GF-D8 (cell line): ENCODE measurements at places on chromosomes 1 and 21.

DNA sequence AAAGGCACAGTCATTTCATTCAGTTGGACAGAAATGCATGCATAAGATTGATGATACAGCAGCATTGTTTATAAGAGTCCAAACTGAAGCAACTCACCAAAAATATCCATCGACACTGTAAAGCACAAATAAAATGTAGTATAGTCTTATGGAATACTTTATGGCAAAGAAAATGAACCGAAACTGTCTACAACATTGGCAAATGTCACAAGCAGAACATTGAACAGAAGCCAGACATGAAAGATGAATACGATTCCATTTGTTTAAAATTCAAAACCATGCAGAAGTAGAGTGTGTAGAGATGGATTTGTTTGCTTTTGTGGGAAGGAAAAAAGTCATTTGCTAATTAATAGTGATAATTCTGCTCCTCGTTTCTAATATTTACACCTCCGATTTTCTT is 7.5 kb upstream of the LEFTY1 start:
- DNase-seq = no peak

- no peak for DNase-seq
These were observed 87.3 kb upstream of the SMYD2 start for GRCh38 chr1:214193691-214194090.

GRCh38 chr1:67005068-67005467 is 48.9 kb downstream of the SLC35D1 start:
- DNase-seq = no peak

DNA sequence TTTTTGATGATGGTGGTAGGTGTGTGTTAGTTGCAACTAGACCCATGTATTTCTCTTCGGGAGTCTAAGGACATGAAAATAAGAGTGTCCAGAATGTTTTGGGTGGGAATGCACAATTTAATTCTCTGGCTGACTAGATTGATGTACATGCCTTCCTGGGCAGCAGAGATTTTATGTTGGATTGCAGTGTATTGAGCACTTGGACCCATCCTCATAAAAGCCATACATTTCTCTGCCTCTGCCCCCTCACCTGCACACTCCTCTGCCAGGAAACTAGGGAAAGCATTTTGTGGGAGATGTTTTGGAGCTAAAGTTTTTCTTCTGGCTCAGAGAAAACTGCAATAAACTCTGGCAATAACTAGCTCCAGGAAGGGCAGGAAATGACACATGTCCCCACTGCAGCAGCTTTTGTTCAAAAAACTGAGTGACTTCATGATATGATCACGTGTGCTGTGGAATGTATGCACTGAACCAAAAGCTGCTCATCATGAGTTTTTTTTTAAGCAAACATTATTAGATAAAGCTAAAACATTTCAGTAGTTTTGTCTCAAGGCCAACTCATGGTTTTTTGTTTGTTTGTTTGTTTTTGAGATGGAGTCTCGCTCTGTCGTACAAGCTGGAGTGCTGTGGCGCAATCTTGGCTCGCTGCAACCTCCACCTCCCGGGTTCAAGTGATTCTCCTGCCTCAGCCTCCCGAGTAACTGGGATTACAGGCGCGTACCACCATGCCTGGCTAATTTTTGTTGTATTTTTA is 17.6 kb downstream of the RIT1 start:
- no peak for DNase-seq

GRCh38 chr1:121483961-121484424 is 299.2 kb downstream of the SRGAP2C start:
- DNase-seq = no peak

- no peak for DNase-seq
These were observed 390 bp downstream of the ZFP69B start for GRCh38 chr1:40450495-40451237.

GRCh38 chr1:172882791-172883386 is 167.9 kb downstream of the TNFSF18 start:
- no peak for DNase-seq

DNA sequence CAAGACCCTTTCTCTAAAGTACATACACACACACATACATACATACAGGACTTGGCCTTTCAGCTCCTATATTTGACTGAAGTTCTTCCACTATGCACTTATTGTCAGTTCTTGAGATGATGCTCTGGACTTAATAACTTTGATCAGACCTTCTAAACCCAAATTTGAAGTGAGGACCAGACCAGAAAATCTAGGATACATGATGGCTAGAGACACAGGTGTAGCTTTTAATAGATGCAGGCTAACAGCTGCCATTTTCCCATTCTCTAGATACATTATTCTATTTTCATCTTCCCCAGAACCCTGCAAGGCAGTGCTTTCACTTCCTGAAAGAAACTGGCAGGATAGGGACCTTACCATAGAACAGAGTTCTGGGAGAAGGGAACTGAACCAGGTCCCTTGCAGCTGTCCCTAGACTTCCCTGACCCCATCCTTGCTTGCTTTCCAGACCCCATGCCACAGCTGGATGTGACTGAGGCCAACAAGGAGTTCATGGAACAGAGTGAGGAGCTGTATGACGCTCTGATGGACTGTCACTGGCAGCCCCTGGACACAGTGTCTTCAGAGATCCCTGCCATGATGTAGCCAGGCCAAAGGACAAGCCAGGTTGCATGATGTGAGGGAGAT is 14.9 kb upstream of the RAB42 start:
- DNase-seq = no peak

DNA sequence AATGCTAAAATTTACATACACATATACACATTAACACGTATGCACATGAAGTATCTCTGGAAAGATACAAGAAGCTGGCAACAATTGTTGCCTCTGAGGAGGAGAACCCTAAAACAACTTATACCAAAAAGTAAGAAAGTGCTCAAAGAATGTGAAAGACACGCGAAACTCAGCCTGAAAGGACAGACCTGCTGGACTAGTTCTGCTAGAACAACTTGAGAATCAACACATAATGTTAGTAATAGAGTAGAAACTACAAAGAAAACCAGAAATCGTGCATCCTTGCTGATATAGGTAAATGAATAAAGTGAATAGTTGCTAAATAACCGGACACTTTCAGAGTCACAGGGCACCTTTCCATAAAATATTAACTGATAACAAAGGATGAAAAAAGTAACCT is 242.5 kb downstream of the RERE start:
- DNase-seq = no peak

GRCh38 chr1:246454655-246455054 is 52.4 kb downstream of the SMYD3 start:
- DNase-seq = no peak

- no peak for DNase-seq
These were observed 66.8 kb downstream of the EPB41 start for GRCh38 chr1:28981210-28981609.

- DNase-seq = no peak
These were observed 85.0 kb downstream of the MRPL37 start for GRCh38 chr1:54284781-54285529.

DNA sequence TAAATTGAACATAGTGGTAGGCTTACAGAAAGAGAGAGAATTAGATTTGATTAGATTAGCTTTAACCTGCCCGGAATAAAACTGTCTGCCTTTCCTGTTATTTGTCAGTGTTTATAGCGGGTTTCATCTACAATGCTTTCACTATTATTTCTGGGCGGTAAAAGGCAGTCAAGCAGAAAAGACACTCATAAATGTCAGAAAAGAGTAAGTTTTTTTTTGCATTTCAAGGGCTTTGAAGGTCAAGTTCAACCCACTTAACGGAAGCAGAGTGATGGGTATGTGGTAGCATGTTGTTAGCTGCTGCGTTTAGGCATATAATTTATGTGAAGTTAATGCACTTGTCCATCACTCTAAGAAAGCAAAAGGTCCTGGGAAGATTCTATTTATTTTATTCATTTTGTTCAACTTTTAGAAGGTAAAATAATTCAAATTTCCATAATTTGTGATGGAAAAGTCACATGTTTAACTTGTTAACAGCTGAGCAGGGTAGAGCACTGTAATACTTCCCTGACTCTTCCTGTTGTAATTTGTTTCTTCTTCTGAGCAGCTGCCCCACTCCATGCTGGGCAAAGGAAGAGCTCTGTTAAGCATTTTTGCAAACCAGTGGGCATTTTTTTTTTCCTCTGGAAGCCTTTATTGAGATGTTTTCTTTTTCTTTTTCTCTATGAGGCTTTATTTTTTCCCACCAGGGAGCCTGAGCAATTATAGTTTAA is 220.1 kb downstream of the ST6GALNAC3 start:
- no peak for DNase-seq

DNA sequence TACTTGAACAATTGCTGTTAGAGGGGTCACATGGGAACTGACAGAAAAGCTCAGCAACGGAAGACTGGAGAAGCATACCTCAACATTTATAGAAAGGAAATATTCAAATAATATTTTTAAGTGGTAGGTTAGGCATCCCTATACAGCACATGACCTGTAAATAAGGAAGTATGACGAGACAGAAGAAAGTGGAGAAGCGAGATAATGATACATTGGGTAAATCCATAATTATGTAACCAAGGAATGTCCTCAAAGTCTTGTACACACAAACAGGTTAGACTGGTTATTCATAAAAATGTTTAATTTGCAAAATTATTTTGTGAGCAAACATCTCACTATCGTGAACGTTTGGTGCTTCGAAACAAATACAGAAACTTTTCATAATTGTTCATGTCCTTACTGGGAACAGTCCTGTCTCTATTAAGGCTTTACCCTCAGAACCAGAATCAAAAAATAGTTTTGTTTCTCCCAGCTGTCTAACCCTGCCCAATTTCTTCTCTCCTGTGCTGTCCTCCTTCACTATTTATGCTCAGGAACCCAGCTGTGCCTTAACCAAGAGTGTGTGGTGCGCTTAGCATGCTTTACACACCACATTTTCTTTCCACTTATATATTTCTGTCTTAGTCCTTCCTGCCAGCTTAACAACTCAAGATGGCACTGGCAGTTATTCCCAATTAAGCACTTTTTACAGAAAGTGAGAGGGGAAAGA is 10.2 kb downstream of the KMO start:
- no peak for DNase-seq

GRCh38 chr1:221246628-221247415 is 367.6 kb downstream of the HLX start:
- DNase-seq = no peak

DNA sequence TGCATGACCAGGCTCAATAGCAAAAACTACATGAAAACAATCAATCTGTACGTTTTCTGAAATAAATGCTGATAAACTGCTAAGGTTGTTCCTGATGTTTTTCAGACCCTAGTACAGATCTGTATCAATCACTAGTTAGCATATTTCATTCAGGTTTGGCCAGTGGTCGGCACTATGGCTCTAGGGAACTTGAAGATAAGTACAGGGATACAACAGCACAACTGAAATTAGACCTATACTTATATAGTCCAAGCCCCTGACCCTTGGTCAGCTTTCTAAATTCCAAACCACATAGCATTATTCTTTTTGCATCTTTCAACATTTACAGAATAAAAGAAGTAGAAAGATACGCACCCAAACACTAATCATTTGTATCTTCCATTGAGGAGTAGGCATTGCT is 142.7 kb downstream of the PLPPR4 start:
- no peak for DNase-seq

DNA sequence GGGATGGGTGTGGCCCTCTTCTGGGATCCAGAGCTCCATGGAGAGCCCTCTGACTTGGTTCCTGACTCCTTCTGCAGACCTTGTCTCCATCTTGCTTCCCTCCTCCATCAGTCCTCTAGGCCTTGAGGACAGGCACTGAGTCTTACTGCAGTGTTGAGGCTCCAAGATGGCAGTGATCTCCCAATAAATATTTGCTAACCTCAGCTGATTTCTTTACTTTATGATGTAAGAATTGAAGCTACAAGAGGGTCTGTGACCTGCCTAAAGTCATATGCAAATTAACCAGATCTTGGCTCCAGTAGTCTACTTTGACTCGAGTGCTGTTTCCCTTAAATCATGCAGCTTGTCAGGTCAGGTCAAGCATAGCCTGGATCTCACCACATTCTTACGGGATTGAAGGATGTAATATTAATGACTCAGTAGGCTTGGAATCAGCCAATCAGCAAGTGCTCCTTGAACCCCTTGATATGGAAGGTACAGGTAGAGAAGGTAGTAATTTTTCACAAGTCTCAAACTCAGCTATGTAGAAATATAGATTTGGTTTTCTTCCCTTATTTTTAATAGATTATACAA is 93.0 kb downstream of the CLIC6 start:
- no peak for DNase-seq

DNA sequence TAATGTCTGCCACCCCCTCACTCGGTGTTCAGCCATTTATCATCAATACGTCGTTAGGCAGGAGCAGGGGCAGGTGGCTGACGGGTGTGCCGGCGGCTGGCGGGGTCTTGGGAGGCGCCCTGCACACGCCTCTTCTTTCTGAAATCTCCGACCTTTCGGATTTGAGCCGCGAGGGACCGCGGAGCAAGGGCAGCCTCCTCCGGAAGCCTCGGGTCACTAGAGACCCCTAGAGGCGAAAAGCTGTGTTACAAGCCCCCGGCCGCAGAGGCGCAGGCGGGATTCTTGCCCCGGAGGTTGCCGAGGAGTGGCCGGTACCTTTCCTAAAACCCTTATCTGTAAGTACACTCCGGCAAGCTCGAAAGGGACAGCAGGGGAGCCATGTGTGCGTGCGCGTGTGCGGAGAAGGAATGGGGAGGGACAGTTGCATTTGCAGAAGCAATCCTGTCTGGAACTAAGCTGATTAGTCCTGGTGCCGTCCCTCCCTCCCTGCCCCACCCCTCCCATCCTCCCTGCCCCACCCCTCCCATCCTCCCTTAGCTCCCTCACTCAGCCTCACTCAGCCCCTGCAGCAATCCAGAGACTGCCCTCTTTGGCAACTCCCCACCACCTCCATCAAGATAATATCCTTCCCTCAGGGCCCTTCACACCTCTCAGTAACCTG is 11.0 kb downstream of the BRINP2 start:
- no peak for DNase-seq

DNA sequence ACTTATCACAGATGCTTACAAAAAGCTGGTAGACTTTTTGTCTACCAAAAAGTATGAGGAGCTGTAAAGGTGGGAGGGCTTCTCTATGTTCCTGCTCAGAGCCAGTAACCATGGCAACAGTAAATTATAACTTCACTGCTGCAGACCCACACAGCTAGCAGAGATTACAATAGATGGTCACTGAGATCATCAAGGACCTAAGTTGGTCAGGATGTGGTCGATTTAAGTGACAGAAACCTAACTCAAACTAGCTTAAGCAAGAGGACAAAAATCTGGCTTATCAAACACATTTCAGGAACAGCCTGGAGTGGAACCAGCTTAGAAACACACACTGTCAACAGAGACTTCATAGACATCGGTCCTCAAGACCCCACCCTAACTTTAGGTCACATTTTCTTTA is 113.4 kb upstream of the ATP1A1 start:
- DNase-seq = no peak

GRCh38 chr1:28883242-28883616 is 31.1 kb upstream of the EPB41 start:
- DNase-seq = no peak

DNA sequence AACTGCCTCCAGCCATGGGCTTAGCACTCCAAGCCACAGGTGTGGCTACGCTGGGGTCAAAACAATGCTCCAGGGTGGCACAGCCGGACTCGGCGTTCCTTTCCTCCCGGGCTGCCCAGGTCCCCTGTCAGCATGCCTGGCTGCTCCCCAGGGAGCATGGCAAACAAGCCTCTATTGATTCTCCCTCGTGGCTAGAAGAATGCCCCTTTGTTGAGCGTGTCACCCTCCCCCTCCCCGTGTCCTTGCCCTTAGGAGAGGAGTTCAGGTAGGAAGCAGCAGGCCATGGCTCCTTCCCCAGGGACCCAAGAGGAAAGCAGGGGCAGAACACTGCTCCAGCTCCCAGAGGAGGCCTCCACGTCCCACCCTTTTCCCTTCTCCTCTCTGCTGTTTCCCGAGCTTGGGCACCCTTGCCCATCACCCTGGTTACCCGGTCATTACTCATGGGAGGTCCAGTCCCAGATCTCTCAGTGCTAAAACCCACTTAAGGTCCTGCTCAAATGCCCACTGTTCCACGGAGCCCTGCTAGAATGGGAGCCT is 57.4 kb upstream of the CITED4 start:
- no peak for DNase-seq

GRCh38 chr1:27576806-27577227 is 27.1 kb downstream of the AHDC1 start:
- DNase-seq = no peak
